ENCODE measurements at places on chromosomes 13 and 19.
A peak's percentile ranks its signal among the peaks of the same experiment; 100 is the strongest.

DNA sequence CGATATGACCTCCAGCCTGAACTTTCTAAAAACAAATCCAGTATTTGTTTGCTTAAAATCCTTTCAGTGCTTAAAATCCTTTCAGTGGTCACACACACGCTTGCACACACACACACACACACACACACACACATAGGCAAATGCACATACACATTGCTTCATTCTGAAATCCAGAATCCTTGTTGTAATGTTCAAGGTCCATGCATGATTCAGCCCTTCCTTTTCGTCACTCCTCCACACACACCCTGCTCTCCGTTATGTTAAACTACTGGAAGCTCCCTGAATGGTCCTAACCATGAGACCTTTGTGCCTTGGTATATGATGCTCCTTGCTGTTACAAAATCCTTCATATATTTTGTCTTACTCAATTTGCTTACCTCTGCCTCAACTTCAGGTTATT lies 44.9 kb downstream of the SERTM1 start:
- DNase-seq = no peak

- DNase-seq = no peak
Observed at GRCh38 chr13:89832827-89833226, 1514.7 kb upstream of the MIR17HG start.

DNA sequence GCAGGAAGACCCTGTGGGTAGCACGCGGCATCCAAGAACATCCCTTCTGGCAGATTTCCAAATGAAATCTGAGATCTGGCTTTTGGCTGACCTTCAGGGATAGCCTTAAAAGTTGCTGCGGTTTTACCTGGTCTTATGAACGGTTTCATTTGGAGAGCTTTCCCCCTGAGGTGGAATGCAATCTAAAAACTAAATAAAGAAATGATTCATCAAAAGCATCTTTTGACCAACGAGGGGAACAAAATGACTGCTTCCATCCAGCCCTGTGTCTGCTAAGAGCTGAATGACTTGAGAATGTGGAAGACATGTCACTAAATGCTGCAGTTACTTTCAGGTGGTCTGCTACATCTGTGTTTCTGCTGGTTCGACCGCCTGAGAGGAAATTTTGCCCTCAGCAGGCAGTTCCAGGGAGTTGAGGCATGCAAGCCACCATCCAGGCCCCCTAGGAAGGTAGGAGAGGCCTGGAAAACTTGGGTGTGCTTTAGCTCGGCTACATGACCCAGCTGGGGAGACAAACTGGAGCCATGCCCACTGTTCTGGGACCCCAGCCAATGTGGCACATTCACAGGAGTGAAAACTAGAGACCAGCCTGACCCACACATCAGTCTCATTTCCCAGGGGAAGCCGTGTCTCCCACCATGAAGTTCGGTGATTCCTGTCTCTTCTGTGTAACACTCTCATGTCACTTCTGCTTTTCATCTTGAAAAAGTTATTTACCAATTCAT lies 175.1 kb upstream of the KL start:
- DNase-seq = no peak

DNA sequence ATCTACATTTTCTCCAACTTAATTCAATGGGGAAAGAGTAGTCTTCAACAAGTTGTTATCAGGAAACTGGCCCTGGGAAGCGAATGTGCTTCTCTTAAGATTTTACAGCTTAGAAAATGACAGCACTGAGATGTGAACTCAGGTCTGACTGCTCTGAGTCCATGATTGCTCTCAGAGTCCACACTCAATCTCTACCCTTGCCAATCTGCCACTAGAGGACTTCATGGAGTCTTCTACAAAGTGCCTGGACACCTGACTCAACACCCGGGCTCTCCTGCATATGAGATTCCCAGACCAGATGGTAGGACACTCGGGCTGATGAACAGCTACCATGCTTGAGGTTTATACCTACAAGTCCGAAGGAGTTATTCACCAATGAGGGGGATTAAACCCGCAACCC lies 74.8 kb downstream of the ABCC4 start:
- DNase-seq = no peak

DNA sequence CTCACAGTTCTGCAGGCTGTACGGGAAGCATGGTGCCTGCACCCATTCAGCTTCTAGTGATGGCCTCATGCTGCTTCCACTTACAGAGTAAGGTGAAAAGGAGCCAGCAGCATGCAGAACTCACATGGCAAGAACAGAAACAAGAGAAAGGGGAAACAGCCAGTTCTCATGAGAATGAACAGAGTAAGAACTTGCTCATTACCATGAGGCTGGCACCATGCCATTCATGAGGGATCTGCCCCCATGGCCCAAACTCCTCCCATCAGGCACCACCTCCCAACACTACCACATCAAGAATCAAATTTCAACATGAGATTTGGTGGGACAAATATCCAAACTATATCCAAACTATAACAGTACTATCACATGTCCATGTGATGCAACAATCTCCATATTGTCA lies 72.1 kb downstream of the KATNAL1 start:
- no peak for DNase-seq

- no peak for DNase-seq
Observed at GRCh38 chr13:58043971-58044370, 412.4 kb downstream of the PCDH17 start.

- DNase-seq = no peak
Observed at GRCh38 chr19:54191011-54191810, at the start of gene TSEN34. Gene TSEN34 (plus strand): TSS chr19:54191308. CDS start chr19:54191365, 57 bp downstream.

DNA sequence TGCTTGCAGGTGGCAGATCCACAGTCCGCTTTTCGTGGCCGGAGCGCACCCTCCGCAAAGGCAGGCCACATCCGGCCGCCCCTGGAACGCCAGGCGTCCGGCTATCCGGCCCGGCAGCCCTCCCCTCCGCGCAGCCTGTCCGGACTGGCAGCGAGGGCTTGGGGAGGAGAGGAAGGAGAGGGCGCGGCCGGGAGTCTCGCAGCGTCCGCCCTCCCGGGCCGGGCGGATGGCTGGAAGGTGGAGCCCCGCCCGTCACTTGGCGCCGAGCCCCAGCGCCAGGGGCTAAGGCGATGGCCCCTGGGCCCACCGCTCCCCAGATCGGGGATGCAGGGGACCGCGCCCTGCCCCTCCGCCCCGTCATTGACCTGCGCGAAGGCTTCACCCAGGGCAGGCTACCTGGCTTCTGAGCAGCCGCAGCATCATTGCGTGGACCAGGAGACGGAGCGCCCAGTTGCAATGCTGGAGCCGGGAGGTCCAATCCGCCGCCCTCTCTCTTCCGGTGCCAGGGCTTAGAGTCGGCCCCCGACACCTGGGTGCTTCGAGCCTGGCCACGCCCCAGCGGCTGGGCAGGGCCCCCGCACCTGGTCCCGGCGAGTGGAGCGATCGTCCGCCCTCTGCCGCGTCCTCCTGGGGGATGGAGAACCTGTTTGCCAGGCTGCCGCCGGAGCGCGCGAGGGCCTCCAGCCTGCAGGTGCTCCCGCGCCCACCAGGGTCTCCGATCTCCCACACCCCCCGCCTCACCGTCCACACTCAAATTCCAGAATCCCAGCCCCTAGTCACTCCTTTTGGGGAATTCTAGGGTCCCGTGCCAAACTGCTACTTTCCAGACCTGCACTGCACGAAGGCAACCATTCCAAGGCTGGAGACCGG lies at the start of gene FUT1:
Gene FUT1, minus strand, starts transcription at position 146 of the 870 bp plus-strand sequence. CDS start 1,360 bp downstream, outside the sequence.
- DNase-seq = no peak

DNA sequence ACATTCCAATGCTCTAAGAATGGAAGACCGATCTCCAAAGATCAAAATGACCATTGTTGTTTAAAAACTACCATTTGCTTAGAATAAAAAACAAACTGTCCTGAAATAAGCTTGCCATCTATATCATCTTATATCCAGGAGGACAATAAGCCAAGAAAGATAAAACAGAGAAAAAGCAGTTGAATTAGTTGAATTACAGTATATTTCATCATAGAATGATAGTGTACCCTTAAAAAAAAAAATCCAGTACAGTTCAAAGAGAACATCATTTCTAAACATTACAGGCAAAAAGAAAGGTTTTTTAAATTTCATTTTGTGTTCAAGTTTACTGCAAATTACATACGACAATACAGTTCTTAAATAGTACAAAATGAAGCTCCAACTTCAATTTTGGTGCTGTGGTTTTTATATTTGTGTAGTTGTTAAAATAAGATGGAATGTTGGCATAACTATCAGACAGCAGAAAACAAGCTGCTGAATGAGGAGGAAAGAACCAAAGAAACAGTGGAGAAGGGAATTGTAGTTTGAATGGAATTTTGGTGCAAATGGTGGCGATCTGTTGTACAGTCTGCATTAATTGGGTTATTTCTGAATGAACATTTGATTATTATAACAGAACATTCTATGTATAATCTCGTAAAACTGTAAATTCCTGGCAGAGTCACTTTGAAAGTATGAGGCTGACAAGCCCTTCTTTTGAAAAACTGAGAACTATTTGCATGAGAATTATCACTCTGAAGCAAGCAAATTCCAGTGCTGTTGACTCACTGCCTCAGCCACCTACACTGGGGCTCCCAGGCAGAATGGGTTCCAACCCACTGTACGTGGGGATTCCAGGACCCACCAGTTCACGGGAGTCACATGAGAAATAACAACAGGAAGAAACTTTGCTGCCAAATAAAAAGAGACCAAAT lies 37.7 kb downstream of the LHFPL6 start:
- peak; percentile 72 for DNase-seq

GRCh38 chr13:35817642-35818607 lies 313.3 kb downstream of the DCLK1 start:
- no peak for DNase-seq

DNA sequence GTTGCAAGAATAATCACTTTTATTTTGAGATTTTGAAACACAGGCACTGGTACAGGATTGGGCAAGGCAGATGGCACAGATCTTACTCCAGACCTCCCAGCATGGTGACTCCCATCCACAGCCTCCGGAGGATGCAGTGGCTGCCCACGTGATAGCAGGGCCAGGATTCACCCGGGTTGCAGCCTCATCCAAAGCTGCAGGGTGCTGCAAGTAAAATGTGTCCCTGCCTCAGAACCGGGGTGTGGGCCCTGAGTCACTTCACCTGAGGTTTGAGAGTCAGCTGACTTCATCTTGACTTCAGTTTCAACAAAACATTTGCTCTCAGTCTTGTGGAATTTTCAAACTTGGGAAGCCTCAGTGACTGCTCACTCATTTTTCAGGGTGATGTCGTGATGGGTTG lies 201.9 kb downstream of the FGF9 start:
- DNase-seq = no peak

DNA sequence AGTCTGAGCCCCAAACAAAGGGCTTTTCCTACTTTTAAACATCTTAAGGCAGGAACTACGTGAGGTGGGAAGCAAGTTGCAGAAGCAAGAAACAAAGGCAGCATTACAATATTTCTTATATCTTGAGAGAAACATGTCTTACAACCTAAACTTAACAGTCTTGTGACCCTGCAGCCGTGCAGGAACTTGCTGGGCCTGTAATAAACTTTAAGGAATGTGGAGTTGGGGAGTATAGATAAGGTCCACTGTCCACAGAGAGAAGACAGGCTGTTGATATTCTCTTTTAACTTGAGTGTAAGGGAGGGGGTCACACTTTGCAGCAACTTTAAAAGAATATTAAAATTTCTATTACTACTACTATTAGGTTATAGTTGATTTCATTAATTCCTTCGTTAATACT lies 214.6 kb upstream of the HTR2A start:
- DNase-seq = no peak

DNA sequence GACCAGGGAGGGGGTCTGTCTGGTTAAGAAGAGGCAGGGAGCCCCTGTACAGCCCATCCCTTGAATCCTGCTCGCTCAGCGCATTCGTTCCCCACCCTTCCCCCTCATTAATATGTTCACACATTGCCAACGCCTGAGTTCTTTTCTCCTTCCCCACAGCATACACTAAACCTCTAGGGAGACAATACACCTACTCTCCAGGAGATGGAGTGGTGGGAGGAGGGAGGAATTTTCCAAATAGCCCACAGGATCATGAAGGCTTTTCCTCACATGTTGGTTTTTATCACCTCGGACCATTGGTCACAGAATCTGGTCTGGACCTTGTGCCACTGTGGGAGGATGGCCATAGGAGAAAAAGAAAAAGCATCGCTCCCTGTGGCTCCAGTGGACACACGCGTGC lies 294.9 kb downstream of the SHISA2 start:
- no peak for DNase-seq

DNA sequence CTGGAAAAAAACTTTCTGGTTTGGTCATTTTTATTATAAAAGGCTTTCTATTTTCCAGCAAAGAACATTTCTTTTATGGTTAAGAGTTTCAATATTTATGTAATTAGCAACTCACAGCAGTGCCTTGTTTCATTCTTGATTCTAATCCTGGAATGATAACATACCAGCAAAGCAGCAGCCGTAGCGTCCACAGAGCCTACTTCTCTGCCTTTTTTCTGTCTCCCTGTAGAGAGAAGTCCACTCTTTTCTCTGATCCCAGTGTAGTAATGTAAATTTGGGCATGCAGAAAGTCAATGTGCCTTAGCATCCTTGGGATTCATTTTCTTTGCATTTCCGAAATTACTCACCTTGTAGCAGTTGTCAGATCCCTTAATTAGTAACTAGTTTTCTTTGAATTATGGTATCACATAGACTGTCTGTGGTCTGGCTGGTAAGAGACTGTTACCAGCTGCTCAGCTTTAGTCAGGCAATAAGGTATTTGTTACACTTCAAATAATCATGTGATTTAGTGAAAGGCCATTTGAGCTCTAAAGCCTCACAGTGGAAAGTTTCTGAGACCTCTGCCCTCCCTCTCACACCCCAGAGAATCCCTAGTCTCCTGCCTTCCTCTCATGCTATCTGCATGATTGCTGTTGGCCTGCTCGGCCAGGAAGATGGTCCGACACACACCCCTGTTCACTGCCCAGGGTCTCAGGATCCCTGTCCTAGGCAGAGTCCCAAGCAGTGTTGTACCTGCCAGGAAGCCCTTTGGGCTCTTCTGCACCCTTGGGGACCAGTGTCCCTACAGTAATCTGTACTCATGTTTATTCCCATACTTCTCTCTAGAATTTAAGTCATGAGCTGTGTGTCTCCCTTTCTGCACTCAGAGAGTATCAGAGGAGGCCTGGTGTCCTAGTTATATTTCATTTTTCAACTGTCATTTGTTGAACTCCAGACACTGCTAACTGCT lies 86.3 kb downstream of the LRCH1 start:
- no peak for DNase-seq

- peak; percentile 88 for DNase-seq
Observed at GRCh38 chr19:37997911-37998344, 90.9 kb downstream of the SIPA1L3 start.

- no peak for DNase-seq
Observed at GRCh38 chr19:5943623-5944022, 29.6 kb downstream of the CAPS start.

- DNase-seq = no peak
Observed at GRCh38 chr13:23959231-23959862, 62.0 kb upstream of the C1QTNF9B start.

GRCh38 chr19:39335168-39335548 lies 685 bp downstream of the GMFG start:
- no peak for DNase-seq

- DNase-seq = no peak
Observed at GRCh38 chr13:75581874-75582640, 32.5 kb downstream of the UCHL3 start.
